Body of pancreas (tissue), 4 donors: ENCODE measurements at places on chromosomes 7 and 10. TPM values are rescaled to one million over a fixed set of nuclear protein-coding genes. Genes with fewer than 3 reads are reported as not detected.

The TEX36 gene
- total RNA-seq: not detected

The PTTG1IP2 gene
- not detected for total RNA-seq

The ELN gene
- total RNA-seq: 92.6 TPM

The RHEB gene
- 91.0 TPM for total RNA-seq

The OR2A14 gene
- not detected for total RNA-seq

The PCLO gene
- total RNA-seq: 20.8 TPM

The SEC24C gene
- total RNA-seq: 29.1 TPM

The PRSS37 gene
- not detected for total RNA-seq

The SPAG6 gene
- total RNA-seq: 0.26 TPM

The STEAP1B gene
- not detected for total RNA-seq
